SJSA1 (cell line): ENCODE measurements at places on chromosomes 4 and X. TPM values are rescaled to one million over a fixed set of nuclear protein-coding genes. Genes with fewer than 3 reads are reported as not detected.

DNA sequence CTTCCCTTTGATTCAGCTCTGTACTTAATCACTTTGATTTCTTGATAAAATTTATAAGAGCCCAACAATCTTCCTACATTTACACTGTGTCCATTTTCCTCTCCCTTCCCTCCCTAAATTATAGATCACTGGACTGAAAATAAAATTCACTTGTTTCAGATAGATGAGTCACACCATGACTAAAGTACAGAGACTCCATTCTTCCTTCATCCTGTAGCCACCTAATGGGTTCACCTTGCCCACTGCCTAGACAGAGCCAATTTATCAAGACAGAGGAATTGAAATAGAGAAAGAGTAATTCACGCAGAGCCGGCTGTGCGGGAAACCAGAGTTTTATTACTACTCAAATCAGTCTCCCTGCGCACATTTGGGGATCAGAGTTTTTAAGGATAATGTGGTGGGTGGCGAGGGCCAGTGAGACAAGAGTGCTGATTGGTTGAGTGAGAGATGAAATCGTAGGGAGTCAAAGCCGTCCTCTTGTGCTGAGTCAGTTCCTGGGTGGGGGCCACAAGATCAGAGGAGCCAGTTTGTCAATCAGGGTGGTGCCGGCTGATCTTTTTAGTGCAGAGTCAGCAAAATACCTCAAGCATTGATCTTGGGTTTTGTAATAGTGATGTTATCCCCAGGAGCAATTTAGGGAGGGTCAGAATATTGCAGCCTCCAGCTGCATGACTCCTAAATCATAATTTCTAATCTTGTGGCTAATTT lies 71.3 kb upstream of the MED14 start:
- H3K4me3 ChIP-seq = no peak overlapping the region
- no peak for DNase-seq
- H3K27ac ChIP-seq = no peak overlapping the region
- H3K4me1 ChIP-seq = no peaks in the 10 kb centered on the region

DNA sequence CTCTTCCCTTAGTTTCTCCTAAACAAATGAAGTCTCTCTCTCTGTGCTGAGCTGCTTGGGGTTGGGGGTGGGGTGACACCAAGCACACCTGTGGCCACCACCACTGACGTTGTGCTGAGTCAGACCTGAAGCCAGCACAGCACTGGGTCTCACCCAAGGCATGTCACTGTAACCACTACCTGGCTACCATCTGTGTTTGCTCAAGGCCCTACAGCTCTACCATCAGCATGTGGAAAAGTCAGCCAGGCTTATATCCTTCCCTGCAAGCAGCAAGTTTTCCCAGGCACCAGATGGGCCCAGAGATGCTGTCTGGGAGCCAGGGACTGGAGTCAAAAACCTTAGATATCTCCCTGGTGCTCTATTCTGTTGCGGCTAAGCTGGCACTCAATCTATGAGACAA lies 6.9 kb downstream of the CXCL10 start:
- no peak overlapping the region for H3K27ac ChIP-seq
- no peak for DNase-seq
- H3K27me3 ChIP-seq = no peaks in the 10 kb centered on the region
- peaks cover 27% of the 10 kb centered on the region for H3K4me1 ChIP-seq

- DNase-seq = no peak
Measured at GRCh38 chr4:107740381-107740780, 20.3 kb upstream of the PAPSS1 start.

GAGE2A gene
- total RNA-seq = not detected in 2 replicates

- no peaks in the 10 kb centered on the region for H3K27me3 ChIP-seq
- H3K4me1 ChIP-seq = no peaks in the 10 kb centered on the region
- H3K4me3 ChIP-seq = no peak overlapping the region
- H3K27ac ChIP-seq = no peak overlapping the region
Measured at GRCh38 chr4:141560056-141560455, 76.3 kb upstream of the IL15 start.

- H3K36me3 ChIP-seq = no peaks in the 10 kb centered on the region
- 0 out of 2 replicates have a peak, but pooled peaks cover 3% of the 10 kb centered on the region for H3K4me1 ChIP-seq
- no peak overlapping the region for H3K4me3 ChIP-seq
- no peak overlapping the region for H3K27ac ChIP-seq
Measured at GRCh38 chr4:106629268-106629625, 260.7 kb upstream of the GIMD1 start.
